Renal cortical epithelial cell (primary cell): ENCODE measurements at places on chromosomes 4 and X.
A peak's percentile ranks its signal among the peaks of the same experiment; 100 is the strongest.

GRCh38 chrX:133985967-133986683 is 731 bp upstream of the GPC3 start:
- no peak for DNase-seq

GRCh38 chrX:46989548-46989947 is 77.3 kb downstream of the JADE3 start:
- no peak for DNase-seq

- no peak for DNase-seq
These were observed 53.6 kb downstream of the TRMT44 start for GRCh38 chr4:8494218-8494617.

DNA sequence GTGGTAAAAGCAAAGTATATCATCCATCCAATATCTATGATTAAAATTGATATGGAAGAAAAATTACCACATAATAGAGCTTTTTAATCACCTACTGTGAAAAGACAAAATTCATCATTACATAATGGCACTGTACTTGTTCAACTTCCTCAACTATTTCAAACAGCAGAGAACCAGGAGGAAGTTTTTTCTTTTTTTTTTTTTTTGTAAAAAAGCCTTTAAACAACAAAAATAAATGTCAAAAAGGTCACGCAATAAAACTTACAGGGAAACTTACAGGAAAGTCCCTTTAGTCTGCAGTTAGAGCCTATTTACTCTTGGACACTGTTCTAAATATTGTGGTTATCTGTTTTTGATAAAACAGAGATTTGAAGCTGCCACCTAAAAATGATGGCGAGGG is 4.8 kb downstream of the PDGFC start:
- no peak for DNase-seq

- DNase-seq: peak; percentile 1
These were observed 511.3 kb upstream of the PCDH7 start for GRCh38 chr4:30208731-30209435.

DNA sequence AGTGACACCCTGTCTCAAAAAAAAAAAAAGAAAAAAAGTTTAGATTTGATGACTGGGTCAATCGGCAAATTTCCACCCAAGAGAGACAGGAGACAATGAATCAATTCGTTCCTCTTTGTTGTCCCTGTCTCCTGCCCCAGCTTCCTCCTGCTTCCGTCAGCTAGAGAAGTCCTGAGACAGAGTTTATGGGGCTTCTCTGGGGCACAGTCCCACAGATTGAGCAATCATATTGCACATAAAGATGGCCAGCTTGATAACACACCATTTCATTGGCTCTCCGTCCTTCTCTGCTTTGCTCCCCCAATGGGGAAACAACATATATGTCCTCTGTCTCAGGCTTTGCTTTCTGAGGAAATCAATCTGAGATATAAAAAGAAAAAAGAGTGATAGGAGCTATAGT is 78.4 kb upstream of the FUNDC1 start:
- DNase-seq: no peak

- DNase-seq: peak; percentile 36
These were observed 69.6 kb downstream of the AGTR2 start for GRCh38 chrX:116239944-116240840.

DNA sequence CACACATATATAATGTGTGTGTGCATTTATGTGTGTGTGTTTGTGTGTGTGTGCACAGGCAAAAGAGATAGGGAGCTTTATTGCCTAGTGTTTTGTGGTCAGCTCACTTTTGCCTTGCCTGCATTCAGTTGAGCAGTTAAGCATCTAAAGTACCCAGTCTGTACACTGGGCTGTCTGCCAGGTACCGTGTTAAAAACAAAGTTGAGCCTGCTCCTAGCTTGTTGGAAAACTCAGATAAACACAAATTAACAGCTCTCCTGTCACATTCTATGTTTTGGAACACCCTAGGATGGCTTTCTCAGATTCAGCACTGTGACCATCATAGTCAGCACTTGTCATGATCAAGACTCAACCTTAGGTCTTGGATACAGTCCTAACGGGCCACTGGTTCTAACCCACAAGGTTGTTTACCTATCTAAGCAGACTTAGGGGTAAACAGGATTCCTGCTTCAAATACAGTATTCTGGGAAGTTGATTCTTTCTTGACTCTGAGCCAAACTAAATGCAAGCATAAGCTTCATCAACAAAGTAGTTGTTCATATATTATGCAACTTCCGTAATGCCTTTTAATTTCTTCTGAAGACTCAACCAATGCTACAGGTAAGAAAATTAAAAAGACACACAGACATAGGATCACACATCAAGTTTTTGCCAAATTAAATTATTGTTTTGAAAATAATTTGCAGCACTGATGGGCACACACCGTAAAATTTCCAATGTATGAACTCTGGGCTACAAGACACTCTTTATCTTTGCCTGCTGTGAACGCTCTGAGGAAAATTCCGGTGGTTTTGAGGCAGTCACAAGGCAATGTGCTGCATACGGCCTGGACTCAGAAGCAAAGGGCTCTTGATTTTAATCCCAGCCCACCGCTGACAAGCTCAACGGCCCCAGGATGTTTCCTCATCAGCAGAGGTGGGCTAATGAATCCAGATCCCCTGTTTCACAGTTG is 11.3 kb upstream of the CD99 start:
- peak; percentile 74 for DNase-seq

- DNase-seq: peak; percentile 62
These were observed 23.2 kb downstream of the ADD1 start for GRCh38 chr4:2866891-2867290.

DNA sequence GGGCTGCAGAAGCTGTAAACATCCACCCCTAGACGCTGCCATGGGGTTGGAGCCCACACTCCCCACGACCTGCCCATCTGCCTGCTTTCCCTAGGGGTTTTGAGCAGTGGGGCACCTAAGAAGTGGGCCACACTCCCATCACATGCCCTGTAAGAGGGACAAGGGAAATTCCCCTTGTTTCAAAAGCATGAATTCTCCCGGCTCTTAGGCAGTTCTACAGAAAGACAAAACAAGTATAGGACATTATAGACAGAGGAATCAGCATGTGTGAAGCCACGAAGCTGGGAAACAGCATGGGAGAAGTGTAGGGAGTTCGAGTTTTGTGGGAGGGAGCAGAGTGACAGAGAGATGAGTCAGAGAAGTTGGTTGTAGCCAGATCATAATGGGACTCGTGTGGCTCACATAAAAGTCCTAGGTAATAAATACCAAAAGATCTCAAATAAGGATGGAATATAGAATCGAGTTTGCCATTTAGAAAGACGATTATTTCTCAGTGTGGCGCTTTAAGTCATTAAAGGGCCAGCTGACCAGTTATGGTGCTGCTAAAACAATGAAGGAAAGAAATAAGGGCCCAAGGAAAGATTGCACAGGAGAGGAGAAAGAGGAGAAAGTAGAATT is 23.9 kb downstream of the APOO start:
- DNase-seq: peak; percentile 89

- no peak for DNase-seq
These were observed 5.7 kb upstream of the FAM9C start for GRCh38 chrX:13050151-13050550.

GRCh38 chrX:10032147-10032546 is 65.0 kb downstream of the CLDN34 start:
- DNase-seq: no peak

GRCh38 chr4:3705236-3705987 is 60.8 kb upstream of the ADRA2C start:
- no peak for DNase-seq

GRCh38 chr4:76987153-76987591 is 37.6 kb downstream of the SEPTIN11 start:
- DNase-seq: peak; percentile 50

DNA sequence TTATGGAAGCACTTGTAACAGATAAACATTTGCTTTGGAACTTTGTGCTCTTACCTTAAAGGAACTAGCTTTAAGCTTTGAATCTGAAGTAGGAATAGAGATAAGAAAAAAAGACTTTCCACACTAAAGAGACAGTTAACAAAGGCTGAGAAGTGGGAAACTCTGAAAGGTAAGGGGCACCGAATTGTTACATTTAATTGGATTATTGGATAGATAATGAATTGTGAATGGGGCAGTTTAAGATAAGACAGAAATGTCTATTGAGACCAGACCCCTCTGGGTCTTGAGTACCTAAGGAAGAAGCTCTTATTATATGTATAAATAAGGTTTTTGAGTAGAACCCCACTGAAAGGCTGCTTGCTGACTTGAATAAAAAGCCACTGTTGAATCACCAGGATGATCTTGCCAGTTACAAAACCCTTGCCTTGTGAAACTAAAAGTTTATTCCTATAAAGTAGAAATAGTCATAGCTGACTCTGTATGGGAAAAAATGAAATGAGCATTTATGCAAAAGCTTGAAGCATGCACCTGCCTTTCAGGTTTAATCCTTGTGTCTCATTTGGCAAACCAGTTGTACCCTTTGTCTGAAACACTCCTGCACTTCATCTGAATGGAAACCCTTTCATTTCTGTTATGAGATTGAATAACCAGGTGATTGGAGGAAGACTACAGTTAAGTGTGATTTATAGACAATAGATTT is 423.2 kb downstream of the RPA4 start:
- DNase-seq: no peak

- DNase-seq: no peak
These were observed 7.3 kb downstream of the TAB3 start for GRCh38 chrX:30881797-30882196.

DNA sequence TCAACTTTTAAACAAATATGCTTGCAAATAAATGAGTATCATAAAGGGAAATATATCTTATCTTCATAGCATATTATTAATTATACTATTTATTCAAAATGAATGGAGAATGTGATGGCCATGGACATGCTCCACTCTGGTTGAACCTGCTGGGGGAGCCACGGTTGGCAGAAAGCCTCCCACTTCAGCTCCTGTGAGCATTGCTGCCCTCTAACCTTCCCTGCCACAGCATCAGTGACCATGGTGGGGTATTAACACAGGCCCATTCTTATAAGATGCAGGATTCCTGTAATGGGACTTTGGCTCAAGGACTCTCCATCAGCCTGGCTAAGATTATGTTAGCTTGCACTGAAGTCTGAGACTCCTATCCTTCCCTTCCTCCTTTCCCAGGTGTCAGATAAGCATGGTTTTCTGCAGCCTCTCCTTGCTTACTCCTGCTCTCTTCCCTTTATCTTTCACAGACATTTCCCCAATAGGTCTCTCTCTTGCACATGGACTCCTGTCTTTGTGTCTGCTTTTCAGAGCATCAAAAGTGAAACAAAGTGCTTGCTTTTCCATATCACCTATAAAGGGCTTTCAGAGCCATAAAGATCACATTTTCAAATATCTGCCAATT is 4.9 kb upstream of the ABRAXAS1 start:
- DNase-seq: no peak

- DNase-seq: no peak
These were observed 103.7 kb downstream of the SORCS2 start for GRCh38 chr4:7295911-7296660.

DNA sequence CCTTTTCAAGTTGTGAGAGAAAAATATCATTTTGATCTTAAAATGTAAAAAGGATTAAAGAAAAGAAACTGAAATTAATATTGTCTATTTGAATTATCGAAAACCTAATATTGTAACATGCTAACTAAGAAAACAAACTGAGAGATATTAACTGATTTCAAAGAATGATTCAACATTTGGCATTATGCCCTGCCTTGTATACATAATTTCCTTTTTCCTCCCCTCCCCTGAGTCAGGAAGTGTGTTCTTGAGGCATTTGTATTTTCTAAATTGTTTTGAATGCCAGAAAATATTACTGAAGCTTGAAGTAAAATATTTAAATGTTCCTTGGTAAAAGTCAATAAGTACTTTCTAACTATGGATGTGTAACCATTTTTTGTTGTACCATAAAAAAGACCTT is 49.4 kb downstream of the RPS6KA3 start:
- peak; percentile 34 for DNase-seq

DNA sequence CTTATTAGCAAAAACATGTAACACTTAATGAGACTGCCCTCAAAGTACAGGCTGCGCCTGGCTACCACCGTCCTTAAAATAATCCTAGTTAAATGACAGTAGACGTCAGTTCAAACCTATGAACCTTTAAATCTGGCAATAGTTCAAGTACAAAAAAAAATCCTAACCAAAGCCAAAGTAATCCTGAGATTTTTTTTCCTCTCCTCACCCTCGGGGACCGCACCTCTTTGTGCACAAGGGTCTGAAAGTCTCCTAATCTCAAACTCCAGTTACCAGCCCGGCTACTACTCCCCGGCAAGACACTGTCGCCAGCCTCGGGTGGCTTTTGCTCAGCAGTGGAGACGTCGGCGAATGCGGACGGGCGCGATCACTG is 439 bp downstream of the SEC31A start:
- DNase-seq: no peak

- DNase-seq: peak; percentile 74
These were observed 390.6 kb downstream of the GPM6A start for GRCh38 chr4:175421506-175421905.

DNA sequence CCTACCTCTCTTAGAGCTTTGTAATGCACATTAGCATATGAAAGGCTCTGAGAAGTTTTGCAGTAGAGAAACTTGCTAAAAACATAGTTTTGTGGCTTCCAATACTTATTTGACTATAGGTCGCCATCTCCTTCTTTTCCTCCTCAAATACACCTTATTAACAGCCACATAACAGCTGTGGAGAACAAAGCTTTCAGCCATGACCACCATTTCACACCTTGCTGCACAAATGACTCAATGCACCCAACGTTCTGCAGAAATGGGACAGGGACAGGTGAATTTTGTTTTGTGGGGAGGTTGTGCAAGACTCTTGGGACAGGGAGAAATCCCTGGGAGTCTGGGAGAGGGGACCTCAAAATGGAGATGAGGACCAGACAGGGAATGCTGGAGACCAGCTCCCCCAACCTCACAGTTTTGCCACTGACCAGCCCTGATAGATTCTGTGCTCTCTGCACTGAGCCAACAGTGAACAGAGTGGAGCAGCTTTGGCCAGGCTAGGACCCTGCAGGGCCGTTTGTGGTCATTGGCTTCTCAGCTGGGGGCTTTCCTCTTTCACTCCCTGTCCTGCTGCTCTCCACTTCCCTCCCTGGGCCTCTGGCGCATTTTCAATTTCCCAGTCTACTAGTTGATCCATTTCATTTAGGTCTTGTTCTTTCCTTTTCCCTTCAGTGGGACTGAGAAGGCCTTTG is 16.6 kb downstream of the FRMPD3 start:
- no peak for DNase-seq

- peak; percentile 56 for DNase-seq
These were observed at the start of gene NAP1L2 for GRCh38 chrX:73214426-73215094. TSS of gene NAP1L2 (minus strand) at chrX:73214851. CDS start at chrX:73214492, 359 bp downstream.

DNA sequence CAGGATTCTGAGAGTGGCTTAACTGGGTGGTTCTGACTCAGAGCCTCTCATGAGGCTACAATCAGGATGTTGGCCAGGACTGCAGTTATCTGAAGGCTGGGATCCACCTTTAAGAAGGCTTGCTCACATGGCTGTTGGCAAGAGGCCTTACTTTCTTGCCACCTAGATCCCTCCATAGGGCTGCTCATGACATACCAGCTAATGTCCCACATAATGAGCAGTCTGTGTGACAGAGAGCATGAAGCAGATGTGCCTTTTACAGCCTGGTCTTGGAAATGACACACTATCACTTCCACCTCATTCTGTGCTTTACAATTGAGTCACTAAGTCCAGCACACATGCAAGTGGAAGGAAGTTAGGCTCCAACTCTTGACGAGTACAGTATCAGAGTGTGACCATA is 4.3 kb upstream of the RBM3 start:
- no peak for DNase-seq
